H1 (cell line): ENCODE measurements at places on chromosomes 1 and 21.

- DNase-seq: no peak
Observed at GRCh38 chr21:32163386-32163785, 115.5 kb downstream of the MIS18A start.

DNA sequence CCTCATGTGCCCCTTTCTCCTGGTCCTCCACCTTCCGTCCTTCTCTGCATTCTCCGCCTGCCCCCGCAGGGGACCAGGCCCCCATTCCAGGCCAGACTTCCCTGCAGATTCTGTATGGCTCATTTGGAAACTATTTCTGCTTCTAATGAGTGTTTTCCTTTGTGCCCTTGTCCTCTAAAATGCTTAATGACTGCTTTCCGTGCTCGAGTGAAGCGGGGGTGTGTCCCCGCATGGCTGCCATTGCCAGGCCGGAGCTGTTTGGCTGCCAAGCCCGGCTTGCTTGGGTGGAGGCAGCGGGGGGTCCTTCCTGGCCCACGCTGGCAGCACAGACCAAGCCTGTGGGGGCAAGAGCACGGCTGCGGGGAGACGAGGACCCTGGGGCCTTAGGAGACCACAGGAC lies 299.3 kb upstream of the VAMP3 start:
- no peak for DNase-seq

DNA sequence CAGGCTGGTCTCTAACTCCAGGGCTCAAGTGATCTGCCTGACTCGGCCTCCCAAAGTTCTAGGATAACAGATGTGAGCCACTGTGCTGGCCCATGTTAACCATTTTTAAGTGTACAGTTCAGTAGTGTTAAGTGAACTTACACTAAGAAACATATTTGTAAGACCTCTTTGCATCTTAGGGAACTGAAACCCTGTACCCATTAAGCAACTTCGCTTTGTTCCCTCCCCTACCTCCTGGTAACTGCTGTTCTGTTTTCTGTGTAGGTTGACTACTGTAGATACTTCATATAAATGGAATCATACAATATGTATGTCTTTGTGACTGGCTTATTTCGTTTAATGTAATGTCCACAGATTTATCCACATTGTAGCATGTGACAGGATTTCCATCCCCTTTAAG lies 11.0 kb downstream of the NUDC start:
- DNase-seq: no peak

DNA sequence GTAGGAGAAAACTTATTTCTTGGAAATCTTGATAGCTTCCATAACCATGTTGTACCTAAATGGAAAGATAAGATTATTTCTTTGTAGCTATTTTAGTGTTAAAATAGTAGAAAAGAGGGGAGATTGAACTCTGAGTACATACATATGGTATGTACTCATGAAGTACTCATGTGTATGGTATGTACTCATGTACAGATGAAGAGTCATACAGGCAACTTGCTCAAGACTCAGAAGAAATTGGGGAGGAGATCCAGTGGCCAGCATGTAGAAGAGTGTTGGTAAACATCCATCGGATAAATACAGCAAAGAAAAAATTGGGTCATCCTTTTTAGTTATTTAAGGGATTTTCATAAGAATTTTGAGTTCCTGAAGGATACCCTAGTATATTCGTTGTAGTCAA lies 29.0 kb downstream of the MDM4 start:
- DNase-seq: no peak

- DNase-seq: no peak
Observed at GRCh38 chr1:234969581-234970400, 158.8 kb downstream of the TOMM20 start.

DNA sequence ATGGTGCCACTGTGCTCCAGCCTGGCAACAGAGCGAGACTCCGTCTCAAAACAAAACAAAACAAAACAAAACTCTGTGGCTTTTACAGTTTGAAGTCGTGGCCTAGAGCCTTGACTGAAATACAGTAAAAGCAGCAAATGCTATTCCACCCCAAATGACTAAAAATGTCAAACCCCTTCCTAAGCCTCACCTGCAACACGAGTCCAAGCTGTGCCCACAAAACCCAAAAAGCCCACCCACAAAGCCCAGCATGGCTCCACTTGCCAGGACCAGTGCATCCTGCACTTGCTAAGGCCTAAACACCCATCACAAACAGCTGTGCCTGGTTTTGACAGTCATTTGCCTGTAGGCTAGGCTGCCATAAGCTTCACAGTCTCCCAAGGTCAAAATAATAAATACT lies 21.3 kb downstream of the VAV3 start:
- DNase-seq: no peak

DNA sequence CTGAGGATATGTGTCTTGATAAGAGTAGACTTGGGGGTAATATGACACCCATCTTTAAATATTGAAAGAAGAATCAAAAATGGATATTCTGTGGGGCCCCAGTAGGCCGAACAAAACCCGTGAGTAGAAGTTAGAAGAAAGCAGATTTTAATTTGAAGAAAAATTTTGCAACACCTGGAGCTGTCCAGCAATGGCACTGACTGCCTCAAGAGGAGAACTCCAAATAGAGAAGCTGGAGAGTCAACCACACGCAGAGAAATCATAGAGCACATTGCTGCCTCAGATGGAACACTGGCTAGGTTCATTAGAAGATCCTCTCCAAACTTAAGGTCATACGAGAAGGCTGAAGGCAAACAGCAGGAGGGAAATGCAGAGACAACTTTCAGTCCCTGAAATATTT lies 6.8 kb downstream of the NHLH1 start:
- DNase-seq: no peak

- no peak for DNase-seq
Observed at GRCh38 chr1:3917761-3918160, 17.7 kb upstream of the C1orf174 start.

- DNase-seq: no peak
Observed at GRCh38 chr1:200415227-200415626, 5.4 kb upstream of the ZNF281 start.

DNA sequence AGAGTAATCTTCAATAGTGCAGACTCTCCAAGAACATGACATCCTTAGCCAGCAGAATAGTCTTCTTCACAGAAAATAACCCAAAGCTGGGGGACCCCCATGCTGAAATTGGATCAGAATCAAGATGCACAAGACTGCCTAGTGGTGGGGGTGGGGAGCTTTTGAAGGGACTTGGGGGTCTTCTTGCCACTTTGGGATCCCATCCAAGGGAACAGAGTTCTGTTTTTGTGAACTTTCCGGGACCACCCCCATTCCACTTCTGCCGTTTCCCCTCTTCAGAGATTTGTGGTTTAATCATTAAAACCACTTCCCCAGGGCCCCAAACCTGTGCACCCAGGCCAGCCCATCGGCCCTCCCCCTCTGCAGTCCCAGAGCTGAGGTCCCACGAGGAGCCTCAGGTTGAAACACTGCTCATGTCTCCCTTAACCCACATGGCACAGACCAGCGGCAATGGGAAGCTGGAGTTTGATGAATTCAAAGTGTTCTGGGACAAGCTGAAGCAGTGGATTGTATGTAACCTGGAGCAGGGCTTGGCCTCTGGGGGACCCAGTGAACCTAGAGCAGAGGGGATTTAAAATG lies 44.9 kb downstream of the CAPN9 start:
- no peak for DNase-seq

GRCh38 chr1:155529929-155530328 lies 32.7 kb downstream of the ASH1L start:
- DNase-seq: no peak

GRCh38 chr1:25197235-25197975 lies 34.9 kb downstream of the SYF2 start:
- DNase-seq: no peak

- DNase-seq: no peak
Observed at GRCh38 chr1:188517139-188517538, 1688.4 kb downstream of the PLA2G4A start.
